ENCODE measurements at places on chromosomes 12 and 14. TPM values are rescaled to one million over a fixed set of nuclear protein-coding genes. Genes with fewer than 3 reads are reported as not detected.

- DNase-seq: peak; percentile 95
These were observed at the start of gene SLC22A17 for GRCh38 chr14:23352506-23353432. SLC22A17 (minus strand) TSS chr14:23352887.

DNA sequence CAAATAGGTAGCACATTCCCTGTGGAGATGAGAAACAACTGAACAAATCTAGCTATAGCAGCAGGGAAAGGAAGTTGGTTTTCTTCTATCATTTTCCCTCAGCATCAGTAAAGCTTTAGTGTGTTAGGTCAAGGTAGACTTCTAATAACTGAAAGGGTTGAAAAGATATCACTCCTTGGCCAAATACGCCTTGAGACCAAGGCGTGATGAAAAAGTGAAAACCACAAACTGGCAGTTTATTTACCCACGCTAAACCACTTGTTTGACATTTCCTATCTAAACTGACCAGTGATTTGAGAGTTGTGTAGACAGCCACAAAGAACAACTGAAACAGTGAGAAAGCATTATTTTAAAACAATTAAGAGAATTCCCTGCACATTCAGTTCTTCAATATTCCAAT lies 99.6 kb upstream of the SOX5 start:
- no peak for DNase-seq

DNA sequence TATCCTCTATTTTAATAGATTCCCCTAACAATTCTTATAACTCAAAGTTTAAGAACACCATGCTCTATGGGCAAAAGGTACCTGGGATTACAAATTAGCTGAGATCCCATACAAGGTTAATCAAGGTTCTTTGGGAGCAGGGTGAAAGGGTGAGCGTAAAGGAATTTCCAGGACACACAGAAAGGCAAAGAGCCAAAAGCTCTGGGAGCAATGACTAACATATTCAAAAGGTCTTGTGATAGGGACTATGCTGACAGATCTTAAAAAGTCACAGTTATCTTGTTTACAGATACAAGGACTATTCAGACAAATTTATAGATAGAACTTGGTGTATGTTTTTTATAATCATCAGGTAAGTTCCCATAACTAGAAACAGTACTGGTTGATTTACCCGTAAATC lies 19.5 kb upstream of the PPFIBP1 start:
- no peak for DNase-seq

DNA sequence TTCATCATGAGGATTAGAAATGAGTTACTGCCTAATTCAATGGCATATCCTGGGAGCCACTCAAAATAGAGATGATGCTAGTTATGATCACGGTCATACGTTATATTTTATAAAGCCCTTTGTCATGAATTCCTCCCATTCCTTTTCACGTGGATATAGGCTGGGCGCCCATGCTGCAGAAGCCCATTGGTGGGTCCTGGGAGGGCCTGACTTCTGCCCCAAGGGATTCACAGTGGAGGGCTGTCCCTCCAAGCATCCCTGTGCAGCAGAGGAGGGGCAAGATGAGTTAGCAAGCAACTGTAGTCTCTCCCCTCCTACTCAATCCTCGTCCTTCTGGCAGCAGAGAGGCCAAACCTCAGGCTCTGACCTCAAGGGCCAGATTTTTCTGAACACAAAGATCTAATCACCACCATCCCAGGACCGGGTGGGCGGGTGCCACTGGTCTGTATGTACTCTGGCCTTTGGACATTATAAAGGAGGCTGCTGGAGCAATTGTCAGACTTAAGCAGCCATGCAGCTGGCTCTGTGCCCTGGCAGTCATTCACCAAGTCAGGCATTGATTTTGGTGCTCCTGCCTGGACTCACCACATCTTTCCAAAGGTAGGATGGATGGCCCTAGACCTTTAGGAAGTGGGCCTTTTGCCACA lies 8.6 kb downstream of the GLTP start:
- no peak for DNase-seq

GPR132 gene
- polyA plus RNA-seq: 0.83 TPM

APOF gene
- 0.15 TPM for polyA plus RNA-seq

Measured in muscle of back (tissue), 13 donors.